ENCODE measurements at places on chromosomes 5 and 9.
A peak's percentile ranks its signal among the peaks of the same experiment; 100 is the strongest.

DNA sequence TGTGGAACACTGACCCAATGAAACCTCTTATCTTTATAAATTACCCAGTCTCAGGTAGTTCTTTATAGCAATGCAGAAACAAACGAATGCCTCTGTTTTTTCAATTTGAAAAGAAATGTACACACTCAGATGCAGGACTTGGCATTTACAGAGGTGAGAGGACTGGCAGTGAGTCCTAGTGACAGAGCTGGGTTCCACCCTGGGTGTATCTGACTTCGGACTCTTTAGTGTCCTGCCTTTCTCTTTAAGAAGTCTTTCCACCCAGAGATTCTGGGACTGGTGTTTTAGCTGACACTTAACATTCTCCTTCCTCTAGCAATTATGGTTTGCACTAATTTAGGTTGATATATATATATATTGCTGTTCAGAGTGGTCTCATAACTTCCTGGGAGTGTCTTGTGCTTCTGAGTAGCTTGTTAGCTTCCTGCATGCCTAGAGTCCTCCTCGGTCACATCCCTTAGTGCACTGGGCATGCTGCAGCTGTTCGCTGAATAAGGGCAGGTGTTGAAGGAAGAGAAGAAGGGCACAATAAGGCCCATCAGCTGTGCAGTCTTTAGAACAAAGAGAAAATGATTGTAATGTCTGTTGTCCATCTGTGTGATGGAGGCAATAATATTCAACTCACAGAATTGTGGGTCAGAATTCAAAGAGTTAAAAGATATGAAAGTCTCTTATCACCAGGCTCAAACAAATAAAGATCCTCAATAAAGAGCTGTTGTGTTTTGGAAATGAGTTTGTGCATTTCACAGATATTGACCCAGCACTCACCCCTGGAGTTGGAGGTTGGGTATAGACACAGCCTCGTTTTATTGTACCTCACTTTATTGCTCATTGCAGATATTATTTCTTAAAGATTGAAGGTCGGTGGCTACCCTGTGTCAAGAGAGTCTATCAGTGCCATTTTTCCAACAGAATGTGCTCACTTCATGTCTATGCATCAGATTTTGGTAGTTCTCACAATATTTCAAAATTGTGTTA lies 187.1 kb downstream of the TRIM32 start:
- DNase-seq, result no peak

DNA sequence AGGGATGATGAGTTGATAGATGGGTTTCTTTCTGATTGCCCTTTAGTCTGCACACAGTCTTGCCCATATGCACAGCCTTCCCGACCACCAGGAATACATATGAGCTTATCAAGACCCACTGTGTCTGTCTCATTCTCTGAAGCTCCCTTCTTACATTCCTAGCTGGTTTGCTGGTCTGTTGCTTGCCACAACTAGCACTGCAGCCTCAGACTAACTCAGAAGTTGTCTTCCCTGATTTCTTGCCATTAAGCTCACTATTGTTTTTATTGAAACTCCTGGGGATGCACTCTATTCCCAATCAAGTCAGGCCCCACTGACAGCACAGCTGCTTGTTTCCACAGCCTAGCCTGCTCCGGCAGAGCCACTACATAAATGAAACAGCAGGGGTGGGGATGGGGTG lies 97.5 kb downstream of the SAXO1 start:
- no peak for DNase-seq

DNA sequence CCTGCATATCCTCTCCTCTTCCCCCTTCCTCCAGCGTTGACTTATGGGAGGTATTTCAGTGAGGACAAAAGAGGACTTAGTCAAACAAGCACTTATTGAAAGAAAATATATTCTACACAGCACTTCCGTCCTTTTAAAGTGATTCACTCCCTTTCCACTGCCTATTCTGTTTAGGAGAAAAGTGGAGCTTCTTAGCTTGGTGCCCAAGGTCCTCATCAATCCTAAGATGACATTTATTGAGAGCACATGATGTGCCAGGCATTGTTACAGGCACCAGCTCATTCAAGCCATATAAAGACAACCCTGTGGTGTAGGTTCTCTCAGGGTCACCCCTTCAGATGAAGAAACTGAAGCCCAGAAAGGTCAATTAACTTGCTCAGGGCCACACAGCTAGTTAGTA lies 95.9 kb downstream of the KCNIP1 start:
- DNase-seq, result no peak

GRCh38 chr5:66974256-66974655 lies 222.3 kb downstream of the CD180 start:
- DNase-seq, result no peak

- no peak for DNase-seq
These were observed 44.6 kb downstream of the POC5 start for GRCh38 chr5:75672616-75673015.

DNA sequence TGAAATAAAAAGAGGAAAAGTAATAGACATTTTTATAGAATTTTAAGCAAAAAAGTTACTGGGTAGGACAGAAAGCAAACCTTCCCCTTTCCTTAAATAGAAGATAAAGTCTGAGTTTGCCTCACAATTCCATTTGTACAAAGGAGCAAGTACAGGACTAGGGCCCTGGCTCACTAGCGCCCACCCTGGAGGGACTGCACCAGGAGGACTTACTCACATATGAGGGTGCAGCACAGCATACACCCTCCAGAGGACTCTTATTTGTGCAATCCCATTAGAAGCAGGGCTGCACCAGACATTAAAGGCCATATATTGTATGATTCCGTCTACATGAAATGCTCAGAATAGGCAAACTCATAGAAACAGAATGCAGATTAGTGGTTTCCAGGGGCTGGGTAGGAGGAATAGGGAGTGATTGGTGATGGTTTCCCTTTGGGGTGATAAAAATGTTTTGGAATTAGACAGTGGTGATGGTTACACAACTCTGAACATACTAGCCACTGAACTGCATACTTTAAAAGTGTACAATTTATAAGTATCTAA lies 4.5 kb downstream of the REEP5 start:
- DNase-seq, result peak; percentile 47

DNA sequence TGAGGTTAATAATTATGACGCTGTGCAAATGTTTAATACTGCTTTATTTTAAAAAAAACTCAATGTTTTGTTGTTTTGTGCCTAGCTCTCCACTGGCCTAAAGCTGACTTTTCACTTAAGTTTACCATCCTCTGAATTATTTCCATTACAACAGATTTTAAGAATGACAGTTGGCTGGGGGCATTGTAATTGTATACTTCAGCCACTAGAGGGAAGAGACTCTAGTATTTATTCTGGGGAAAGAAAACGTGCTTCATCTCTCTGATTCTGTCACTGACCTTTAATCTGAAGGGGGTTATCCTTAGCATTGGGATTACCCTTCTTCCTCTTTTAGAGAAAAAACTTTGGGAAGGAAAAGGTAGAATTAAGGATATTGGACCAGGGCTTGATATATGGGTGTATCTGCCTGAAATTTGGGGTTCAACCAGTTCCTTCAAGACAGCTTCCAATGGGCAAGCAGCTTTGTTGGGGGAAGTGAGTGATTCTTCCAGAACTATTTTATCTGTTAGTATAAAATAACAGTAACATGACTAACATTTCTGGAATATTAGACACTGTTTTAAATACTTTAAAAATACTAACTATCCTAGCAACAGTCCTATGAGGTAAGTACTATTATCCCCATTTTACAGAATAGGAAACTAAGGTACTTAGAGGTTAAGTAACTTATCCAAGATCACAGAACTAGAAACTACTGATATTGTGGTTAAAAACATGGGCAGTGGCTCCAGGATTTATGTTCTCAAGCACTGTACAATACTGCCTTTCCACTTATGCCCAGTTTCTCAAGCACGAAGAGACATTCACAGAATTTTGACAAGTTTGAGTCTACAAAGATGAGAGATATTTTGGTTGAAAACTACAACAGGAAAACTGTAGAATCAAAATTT lies 208.4 kb downstream of the CD180 start:
- peak; percentile 53 for DNase-seq

DNA sequence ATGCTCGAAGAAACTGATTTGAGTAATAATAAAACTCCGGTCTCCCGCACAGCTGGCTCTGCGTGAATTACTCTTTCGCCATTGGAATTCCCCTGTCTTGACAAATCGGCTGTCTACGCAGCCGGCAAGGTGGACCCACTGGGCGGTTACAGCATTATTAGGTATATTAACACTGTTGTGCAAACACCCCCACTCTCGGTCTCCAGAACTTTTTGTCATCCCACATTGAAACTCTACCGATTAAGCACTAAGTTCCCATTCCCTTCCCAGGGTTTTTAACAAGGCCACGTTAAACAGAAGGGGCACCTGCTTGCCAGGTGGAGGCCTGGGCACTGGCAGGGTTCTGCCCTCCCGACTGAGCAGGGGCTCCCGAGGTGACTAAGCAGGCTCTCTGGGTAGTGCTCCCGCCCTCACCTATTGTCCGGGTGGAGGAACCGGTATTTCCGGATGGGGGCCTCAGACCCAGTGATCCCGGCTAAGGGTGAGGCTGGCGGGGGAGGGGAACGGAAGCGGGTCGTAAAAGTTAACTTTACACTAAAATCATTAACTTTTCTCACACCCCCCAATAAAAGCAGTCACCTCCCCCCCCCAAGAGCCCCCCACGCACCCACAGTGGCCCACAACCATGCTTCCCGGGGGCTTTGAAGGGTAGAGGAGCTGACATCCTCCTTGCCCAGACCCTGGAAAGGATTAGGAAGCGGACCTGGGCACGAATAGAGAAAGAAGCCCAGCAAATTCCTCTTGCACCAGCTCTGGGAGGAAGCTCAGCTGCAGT lies 53.5 kb upstream of the TJP2 start:
- DNase-seq, result peak; percentile 12
